NCI-H1092 (cell line): ENCODE measurements at places on chromosomes 2 and 18.

- DNase-seq = no peak
Measured at GRCh38 chr2:213703406-213704098, 419.3 kb downstream of the SPAG16 start.

GRCh38 chr2:134225173-134225572 lies 28.7 kb upstream of the MGAT5 start:
- no peak for DNase-seq

DNA sequence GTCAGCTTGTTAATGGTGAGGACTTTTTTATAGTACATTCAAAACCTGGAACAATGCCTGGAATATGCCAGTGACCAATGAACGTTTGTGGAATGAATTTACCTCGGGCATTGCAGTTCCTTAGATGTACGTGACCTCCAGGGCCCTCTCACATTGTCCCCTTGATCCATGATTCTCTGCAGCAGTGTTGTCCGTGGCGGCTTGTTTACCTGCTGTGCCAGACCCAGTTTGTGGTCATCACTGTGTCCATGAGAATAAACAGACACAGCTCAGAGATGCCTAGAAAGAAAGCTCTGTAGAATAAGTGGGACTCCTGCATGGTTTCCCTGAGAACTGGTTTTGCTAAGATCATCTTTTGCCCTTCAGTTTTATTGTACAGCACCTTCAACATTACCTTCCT lies 1132.2 kb downstream of the DPP10 start:
- DNase-seq = no peak

- no peak for DNase-seq
Measured at GRCh38 chr2:17754773-17755425, 961 bp downstream of the GEN1 start.

DNA sequence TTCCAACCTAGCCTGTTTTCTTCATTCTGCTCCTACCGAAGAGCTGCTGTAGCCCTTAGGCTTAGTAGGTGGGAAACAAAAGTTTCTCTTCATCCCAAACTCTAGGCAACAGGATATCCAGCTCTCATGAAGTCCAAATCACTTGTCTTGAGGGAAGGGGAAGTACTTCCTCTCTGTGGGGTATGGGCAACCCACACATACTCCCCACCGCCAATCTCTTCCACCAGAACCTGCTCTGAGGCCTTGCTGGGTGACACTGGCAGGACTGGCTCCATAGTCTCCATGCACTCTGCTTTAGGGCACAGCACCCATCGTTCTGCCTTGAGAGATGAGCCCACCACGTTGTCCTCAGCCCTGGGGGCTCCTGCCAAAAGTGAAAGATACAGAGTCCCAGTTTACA lies 173.0 kb downstream of the NCK2 start:
- no peak for DNase-seq

DNA sequence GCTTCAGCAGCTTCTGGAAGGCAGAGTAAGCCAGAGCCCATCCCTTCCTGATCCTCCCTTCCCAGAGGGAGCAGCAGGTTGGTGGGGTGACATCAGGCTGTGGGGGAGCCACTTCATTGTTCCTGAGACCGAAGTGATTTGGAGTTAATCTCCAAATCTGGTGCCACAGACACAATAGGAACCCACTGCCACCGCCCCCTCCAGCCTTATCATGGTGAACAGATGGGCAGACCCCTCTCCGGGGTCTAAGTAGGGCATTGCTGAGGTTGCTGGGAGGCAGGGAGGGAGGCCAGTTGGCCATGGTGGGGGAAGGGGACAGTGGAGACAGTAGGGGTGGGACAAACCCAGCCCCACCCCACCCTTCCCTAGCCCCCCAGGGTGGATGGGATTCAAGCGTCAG lies 25.6 kb upstream of the SLC35F6 start:
- DNase-seq = no peak

DNA sequence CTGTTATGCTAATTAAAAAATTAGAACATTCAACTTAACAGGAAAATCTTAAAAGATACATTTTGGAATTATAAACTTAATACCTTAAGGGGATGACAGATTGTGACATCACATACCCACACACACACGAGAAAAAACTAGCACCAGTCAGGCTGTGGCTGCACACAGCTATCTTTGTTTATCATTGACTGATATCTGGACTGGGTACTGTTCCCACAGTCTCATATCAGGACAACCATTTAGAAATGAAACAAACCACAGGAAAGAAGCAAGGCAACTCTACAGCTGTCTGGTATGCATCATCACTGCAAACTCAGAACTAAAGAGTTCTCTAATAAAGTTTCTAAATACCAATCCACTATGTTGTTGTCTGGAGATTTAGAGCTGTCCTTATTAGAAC lies 210.9 kb upstream of the SMAD7 start:
- DNase-seq = no peak

DNA sequence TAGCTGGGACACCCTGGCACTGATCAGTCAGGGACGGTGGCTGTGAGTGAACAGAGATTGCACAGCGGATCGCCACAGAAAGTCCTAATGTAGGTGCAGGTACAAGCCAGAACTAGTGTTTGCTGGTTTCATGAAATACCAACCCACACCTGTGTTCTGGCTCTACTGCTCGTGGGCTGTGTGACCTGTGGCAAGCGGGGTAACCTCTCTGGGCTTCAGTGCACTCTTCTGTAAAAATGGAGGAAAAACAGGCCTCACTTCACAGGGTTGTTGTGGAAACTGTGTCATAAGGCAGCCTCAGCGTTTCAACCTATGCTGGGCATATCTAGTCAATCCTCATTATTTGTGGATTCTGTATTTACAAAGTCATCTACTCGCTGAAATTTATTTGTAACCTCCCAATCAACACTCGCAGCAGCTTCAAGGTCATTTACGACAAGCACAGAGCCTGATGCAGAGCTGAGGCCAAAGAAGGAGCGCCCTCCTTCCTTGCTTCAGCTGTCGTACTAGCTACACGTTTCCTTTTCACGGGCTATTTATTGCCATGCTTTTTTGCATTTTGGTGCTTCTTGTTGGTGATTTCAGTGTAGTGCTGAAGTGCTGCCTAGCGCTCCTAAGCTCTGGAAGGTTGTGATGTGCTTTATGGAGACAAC lies 30.0 kb downstream of the GPR45 start:
- no peak for DNase-seq

DNA sequence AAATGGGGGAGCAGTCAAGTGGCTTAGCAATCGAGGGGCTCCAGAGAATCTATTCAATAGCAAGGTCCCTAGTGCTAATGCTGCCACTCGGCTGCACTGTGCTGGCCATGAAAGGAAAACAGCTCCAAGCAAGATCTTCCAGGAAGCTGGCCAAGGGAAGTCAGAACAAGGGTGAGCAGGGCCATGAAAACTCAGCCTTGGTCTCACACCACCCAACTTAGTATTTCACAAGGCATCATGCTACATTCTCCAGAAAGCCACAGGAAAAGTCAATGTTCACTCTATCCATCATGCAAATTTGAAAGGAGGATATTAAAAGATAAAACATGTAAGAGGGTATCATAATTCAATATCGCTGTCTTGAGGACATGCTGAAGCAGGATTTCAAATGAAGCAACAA lies 35.7 kb downstream of the NRP2 start:
- DNase-seq = no peak

GRCh38 chr2:239190361-239190760 lies 210.5 kb downstream of the HDAC4 start:
- DNase-seq = no peak

DNA sequence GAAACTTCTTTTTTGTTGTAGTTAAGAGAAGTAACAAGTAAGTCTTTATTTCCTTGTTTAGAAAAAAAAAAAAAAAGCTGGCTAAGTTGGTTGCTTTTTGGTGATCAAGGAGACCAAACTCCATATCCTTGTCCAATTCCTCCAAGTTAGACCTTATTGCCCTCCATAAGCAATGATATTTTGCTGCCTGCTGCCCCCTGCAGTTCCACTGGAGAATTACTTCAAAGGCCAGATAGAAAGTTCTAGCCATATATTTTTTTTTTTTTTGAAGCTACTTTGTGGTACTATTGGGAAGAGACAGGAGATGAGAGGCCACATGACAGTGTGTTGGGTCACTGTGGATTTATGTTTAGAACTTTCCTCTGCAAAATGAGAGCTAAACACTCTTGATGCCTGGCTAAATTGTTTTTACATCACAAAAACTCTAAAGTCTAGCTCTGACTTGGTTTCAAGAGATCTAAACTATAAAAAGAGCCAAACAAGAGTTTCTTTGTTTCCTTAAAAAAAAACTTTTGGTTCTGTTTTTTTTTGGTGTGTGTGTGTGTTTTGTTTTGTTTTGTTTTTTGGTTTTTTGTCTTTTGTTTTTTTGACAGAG lies 80.7 kb upstream of the RASGRP3 start:
- DNase-seq = no peak

DNA sequence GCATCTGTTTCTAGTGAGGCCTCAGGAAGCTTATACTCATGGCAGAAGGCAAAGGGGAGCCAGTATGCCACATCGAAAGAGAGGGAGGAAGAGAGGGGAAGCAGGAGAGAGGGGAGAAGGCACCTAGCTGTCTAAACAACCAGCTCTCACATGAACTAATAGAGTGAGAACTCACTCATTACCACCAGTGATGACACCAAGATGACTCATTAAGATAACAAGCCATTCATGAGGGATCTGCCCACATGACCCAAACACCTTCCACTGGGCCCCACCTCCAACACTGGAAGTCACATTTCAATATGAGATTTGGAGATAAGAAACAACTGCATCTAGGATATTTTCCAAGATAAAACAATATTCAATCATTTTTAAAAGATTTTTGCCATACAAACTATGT lies 753.9 kb upstream of the ZEB2 start:
- DNase-seq = no peak

DNA sequence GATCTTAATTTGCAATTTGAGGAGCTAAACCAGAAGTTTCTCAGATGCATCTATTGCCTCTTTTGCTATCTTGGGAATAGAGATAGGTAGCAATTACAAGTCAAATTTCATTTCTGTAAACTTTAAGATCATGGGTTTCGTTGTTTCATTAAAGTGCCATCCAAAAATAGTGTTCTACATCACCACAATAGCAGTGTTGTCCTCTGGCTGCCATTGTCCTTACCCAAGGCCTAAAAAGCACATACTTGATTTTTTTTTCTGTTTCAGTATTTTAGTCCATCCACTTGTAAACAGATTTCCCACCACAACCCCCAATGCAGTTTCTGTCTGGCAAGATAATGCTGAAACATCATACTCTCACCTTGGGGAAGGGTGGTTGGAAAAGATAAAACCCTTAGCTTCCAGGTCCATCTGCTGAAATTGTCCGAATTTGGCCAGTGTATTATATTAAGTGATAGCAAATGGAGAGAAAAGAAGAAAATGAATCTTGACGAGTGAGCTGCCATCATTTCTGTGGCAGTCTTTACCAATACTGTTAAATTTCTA lies 136.2 kb downstream of the LCLAT1 start:
- no peak for DNase-seq

DNA sequence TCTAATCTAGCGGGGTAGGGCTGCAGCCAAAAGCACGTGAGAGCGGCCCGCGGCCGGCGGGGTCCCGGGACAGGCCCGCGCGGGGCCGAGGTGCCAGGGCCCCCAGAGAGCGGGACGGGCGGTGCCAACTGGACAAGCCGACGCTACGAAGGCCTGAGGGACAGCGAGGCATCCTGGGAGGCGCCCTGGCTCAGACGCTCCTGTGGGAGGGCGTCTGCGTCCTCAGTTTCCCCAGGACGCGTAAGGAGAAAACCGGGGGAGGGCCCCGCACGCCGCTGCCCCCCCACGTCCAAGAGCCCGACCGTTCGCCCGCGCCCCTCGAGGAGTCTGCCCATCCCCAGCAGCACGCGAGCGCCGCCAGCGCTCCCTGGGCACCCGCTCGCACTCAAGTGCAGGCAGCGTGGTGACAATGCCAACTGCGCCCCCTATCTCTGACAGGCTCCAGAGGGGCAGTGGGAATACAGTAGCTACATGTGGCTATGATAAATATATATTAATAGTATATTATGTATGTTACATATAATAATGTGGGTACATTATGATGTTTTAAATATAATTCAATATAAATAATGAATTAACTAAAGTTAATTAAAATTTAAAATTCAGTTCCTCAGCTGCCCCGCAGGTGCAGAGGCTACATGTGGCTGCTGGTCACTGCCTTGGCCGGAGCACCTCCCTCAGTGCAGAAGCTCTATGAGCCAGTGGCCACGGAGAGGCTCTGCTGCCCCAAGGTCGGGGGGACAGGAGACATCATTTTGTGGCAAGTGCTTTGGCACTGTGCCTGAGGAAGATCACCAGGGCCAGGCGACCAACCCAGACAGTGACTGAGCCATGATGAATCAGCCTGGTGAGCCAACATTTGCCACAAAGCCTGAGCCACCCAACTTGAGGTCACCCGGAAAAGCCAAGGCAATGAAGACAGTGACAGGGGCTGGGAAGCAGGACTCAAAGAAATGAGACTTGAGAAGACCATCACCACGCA lies 5.5 kb upstream of the SFT2D3 start:
- DNase-seq = no peak

DNA sequence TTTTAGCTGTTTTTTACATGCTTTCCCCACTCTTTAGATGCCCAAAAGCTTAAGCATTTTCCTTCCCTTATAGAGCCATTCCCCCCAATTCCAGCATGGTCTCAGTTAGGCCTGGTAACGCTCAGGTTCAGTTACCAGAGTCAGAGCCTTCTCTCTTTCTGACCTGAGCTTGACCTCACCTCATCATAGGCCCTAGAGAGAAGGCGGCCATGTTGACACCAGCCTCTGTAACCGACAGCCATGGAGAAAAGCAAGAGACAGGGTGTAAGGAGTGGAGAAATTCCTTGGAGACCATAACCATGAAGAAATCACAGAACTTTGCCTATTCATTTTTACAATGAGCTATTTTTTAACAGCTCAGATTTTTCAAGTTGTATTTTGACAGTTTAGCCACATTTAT lies 99.4 kb downstream of the RTN4 start:
- no peak for DNase-seq

DNA sequence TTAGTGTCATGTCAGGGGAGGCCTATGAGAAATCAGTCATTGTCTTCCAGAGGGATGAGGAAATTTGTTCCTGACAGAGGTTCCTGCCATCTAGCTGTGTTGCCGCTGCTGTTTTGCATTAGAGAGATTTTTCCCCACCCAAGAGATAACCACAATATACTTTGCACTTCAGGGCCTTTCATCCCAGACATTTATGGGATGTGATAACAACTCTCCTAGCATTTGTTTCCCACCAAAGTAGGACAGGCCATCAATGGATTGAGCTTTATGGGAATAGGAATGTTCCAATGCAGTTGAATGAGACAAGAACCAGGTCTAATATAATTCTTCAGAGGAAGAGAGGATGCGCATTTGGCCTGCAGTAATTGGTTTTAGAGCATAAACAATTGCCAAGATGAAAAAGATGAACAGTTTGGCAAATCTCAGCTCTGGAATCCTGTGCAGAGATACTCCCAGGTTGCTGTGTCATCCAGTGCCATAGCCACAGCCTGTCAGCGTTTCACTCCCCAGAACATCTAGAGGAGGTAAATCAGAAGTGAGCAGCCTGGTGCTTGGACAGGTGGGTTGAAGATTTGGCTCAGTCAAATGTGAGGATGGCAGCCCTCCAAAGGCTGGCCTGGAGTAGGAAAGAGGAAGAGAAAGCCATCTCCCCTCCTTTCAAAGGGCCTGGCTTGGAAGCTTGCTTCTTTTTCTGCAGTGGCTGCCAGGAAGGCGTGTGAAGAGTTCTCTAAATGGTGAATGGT lies 93.7 kb upstream of the SETBP1 start:
- DNase-seq = peak; percentile 73

GRCh38 chr2:168574856-168575630 lies 119.0 kb downstream of the CERS6 start:
- no peak for DNase-seq

- DNase-seq = no peak
Measured at GRCh38 chr2:73822991-73823390, 5.8 kb upstream of the STAMBP start.
